ENCODE measurements at places on chromosomes 2 and 18. TPM values are rescaled to one million over a fixed set of nuclear protein-coding genes. Genes with fewer than 3 reads are reported as not detected.

DNA sequence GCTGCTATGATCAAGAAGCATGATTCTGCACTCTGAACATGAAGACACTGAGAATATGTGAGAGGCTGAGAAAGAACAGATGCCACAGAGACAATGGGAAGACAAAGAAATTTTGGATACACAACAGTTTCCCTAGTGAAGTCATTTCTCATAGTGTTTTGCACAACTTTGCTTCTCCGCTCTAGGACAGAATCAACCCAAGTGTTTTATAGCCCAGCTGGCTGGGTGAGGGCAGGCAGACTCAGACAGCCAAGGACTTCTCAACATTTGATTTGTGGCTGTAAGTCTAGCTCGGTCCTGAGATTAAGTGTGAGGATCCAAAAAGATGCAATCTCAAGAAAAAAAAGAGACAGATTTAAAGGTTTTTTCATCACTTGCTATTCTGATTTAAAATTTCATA, 536.5 kb upstream of the CRIM1 start:
- H3K4me3 ChIP-seq, result no peak overlapping the region
- H3K27ac ChIP-seq, result no peak overlapping the region
- no peaks in the 10 kb centered on the region for H3K4me1 ChIP-seq

DNA sequence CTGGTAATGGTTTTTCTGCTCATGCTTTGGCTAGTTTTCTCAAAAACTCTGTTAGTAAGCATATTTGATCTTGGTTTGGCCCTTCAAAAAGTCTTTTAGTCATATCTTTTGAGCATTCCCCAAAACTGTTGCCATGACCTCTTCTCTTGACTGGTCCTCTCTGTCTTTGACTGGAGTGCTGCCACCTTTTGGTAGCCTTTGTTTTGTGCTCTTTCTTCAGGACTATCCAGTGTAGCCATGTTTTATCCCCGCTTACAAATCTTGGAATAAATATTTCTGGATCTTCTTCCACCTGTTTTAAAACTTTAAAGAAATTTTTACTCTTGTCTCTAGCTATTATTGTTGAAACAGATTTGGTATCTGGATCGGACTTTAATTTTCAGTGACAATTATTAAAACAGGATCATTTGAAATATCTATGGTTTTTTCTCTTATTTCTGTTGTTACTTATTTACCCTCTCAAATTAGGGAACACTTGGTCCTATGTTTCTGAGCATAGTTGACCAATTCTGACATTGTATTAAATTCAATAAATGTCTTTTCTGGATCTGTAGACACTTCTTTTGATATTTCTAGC, 965 bp upstream of the ELOA2 start:
- peak; percentile 28 for DNase-seq
- no peaks in the 10 kb centered on the region for H3K36me3 ChIP-seq
- no peak overlapping the region for H3K4me3 ChIP-seq

DNA sequence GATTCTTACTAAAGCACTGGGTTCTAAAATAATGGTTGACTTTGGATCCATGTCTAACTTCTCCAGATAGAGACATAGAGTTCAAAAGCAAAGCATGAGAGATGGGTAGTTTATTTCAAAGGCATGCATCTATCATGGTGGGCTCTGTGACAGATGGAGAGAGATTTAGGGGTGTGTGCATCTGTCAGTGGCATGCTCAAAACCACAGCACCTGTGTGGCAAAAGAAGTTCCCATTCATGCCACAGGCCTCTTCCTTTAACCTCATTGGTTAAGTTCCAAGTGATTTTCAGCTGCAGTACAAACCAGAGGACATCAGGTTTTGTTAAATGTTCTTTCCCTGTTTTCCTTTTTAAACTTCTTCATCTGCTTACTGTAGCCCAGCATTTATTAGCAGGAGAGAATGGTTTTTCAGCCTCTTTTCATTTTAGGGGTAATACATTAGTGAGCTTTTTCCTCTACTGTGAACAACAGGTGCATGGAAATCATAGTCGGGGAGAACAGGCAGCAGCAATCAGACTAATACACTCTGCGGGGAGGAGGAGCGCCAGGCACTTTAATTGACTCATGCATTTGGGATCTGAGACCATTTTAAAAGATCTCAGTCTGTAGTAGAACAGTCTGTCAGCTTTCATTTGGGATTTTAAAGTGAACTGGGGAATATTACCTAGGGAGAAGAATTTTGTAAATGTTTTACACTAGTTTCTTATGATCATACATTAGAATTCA, 52.4 kb upstream of the UPP2 start:
- H3K4me3 ChIP-seq, result no peak overlapping the region
- no peaks in the 10 kb centered on the region for H3K27me3 ChIP-seq
- no peaks in the 10 kb centered on the region for H3K4me1 ChIP-seq
- H3K36me3 ChIP-seq, result no peaks in the 10 kb centered on the region
- H3K27ac ChIP-seq, result no peak overlapping the region

- H3K4me1 ChIP-seq, result no peaks in the 10 kb centered on the region
- H3K36me3 ChIP-seq, result no peaks in the 10 kb centered on the region
- H3K27me3 ChIP-seq, result no peaks in the 10 kb centered on the region
- no peak overlapping the region for H3K27ac ChIP-seq
These were observed 429.0 kb downstream of the SUCLG1 start for GRCh38 chr2:84029903-84030575.

GRCh38 chr18:36993068-36993467, 164.1 kb downstream of the KIAA1328 start:
- no peaks in the 10 kb centered on the region for H3K36me3 ChIP-seq
- H3K27ac ChIP-seq, result no peak overlapping the region
- 0 out of 2 replicates have a peak, but pooled peaks cover 2% of the 10 kb centered on the region for H3K4me1 ChIP-seq
- no peaks in the 10 kb centered on the region for H3K27me3 ChIP-seq

Gene REG3G
- not detected for total RNA-seq

Gene CCDC178
- total RNA-seq, result not detected

Gene IKZF2
- 19.4 TPM for total RNA-seq
